Stimulated activated CD8-positive, alpha-beta memory T cell treated with anti-CD3 and anti-CD28 coated beads, Interleukin-4, amount 100 ng/mL, for 1 hour (primary cell): ENCODE measurements at places on chromosomes 1 and 21.

DNA sequence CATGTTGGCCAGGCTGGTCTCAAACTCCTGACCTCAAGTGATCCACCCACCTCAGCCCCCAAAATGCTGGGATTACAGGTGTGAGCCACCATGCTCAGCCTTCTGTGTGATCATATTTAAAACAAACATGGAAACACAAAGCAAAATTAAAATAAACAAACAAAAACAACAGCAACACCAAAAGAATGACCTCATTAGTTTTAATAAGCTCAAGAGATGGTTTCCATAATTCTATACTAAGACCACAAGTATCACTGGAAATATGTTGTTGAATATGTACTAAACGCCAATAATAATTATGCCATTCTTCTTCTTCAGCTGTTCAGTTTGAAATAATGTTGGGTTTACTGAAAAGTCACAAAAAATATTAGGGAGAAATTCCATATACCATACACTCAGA lies 526.4 kb downstream of the LRRIQ3 start:
- no peak for DNase-seq

GRCh38 chr1:180312926-180313325 lies 82.9 kb downstream of the LHX4 start:
- no peak for DNase-seq

DNA sequence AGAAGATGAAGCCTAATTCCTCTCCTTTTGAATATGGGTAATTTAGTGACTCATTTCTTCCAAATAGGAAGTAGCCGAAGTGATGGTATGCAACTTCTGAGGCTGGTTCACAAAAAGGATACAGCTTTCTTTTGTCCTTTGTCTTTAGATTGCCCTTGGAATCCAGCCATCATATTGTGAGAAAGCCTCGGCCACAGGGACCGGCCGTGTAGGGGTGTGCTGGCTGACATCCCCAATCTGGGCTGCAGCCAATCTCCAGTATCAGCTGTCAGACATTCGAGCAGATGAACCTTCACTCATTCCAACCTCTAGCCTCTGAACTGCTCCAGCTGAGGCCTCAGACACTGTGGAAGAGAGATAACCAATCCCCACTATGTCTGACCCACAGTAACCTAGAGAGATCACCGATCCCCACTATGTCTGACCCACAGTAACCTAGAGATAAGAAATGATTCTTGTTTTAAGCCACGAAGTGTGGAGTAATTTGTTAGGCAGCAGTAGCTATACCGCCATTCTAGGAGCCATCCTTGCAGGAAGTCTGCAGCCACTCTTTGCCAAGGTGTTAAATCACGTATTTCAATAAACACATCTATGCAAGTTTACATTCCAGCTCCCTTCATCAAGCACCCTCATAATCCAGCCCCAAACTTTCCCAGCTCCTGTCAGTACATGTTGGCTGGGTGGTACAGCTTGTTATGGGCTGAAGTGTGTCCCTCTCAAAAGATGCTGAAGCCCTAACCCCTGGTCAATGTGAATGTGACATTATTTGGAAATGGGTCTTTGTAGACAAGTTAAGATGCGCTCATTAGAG lies 2.9 kb upstream of the DIP2A start:
- no peak for DNase-seq

GRCh38 chr1:171081763-171082201 lies 8.9 kb upstream of the FMO3 start:
- no peak for DNase-seq

DNA sequence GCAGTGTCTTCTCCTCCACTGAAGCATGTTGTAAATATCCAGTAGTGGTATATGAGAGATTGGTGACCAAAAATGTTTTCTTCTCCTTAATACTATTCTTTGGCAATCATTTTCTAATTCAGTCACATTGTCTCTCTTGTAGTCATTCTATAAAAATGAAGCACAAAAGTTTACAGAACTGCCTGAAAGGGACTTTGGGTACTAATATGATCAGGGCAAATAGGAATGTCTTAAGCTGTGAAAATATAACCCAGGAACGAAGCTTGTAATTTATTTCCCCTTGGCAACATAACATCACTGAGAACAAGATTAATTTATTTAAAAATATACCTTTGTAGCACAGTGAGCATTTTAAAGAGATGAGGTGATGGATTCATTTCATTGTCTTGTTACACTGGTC lies 4.9 kb downstream of the B3GALT2 start:
- DNase-seq = no peak

GRCh38 chr1:223820515-223820858 lies 25.3 kb downstream of the TP53BP2 start:
- no peak for DNase-seq

DNA sequence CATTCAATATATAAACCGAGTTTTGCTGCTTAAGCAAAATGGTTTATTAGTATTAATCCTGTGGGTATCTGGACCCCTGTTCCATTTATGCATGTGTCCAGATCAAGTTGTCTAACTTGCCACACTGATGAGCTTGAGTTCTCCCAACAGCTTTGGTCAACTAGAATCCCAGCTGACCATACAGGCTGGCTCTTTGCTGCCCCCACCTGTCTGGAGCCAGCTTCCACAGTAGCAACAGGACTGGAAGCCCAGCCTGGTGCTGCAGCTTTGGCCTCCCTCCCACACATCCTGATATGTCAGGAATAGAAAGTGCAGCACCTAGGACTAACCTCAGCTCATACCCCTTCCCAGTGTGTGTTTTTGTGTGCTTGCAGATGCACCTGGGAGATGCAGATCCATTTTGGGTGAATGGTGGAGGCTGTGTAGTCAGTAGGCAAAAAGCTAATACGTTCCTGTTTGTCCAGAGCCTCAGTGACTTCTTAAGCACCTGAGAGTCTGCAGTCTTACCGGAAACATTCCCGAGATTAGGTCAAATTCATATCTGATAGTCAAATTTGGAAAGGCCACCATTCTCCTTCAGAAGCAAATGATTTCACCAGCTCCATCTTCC lies 40.9 kb upstream of the BEND5 start:
- no peak for DNase-seq

DNA sequence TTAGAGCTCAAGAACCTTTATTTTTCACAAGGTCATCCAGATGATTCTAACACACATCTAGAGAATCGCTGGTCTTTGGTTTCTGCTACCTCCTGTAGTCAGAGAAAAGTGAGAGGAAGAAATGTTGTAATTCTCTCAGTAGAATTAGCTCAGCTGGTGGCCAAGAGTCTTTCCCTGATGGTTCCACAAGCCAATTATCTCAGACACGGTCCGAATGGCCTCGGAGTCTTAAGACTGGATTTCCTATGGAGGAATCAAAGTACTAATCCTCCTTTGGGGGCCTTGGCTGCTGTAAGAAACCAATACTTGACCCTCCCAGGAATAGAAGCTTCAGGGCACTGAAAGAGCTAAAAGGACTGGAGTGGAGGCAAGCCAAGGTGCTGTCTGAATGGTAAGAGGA lies 1.8 kb downstream of the TMEM81 start:
- no peak for DNase-seq

DNA sequence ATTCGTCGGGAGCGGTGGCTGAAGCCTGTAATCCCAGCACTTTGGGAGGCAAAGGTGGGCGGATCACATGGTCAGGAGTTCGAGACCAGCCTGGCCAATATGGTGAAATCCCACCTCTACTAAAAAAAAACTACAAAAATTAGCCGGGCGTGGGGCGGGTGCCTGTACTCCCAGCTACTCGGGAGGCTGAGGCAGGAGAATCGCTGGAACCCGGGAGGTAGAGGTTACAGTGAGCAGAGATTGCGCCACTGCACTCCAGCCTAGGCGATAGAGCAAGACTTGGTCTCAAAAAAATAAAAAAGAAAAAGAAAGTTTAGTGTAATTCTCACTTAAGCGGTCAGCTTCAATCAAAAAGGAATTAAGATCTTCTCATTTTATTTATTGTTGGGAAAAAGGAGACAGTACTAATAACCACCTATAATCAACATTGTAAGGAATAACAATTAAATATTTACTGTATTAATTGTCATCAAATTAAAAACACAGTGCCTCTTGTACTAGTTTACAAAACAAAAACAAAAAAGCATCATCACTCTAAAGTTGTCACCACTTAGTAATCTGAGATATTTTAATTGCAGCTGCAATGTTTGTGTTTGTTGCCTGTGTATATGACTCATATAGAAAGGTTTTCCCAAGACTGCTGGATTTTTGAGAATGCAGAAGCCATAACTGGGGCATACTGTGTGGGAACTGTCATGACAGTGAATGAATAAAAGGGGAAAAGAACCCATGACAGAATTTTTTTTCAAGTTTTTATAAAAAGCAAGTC lies 3.7 kb downstream of the FBXO42 start:
- no peak for DNase-seq

GRCh38 chr1:145720556-145720877 lies 1.2 kb downstream of the CD160 start:
- DNase-seq = no peak

DNA sequence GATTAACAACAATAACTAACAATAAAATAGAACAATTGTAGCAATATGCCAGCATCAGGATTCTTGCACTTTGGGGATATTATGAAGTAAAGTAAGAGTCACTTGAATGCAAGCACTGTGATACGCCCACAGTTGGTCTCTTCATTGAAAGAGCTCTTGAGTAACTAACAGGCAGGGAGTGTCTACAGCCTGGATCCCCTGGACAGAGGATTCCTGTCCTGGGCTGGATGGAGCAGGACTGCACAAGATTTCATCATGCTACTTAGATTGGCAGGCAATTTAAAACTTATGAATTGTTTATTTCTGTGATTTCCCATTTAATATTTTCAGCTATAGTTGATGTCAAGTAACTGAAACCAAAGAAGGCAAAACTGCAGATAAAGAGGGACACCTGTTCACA lies 13.7 kb upstream of the KRTAP19-5 start:
- no peak for DNase-seq
